ENCODE measurements at places on chromosomes 3 and 15. TPM values are rescaled to one million over a fixed set of nuclear protein-coding genes. Genes with fewer than 3 reads are reported as not detected.

- no peak for DNase-seq
Observed at GRCh38 chr3:114401346-114401745, 107.5 kb downstream of the TIGIT start.

GRCh38 chr3:190619761-190620160 is 105.9 kb downstream of the IL1RAP start:
- no peak for DNase-seq

Gene CDAN1
- 37.3 TPM for total RNA-seq

DNA sequence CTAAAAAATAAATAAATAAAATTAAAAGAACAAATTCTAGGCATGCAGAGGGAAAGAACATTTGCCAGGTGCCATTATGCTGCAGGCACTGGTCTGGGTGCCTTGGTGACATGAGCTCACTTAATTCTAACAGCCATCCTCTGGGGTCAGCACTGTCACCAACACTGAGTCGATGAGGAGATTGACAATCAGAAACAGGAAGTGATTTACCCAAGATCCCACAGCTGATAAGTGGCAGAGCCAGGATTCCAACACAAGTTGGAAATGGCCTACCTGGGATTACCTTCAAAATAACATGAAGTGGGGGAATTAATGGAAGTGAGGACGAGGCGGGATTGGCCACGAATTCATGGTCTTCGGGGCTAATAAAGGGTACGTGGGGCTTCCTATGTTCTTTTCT is 3.6 kb downstream of the PLIN1 start:
- DNase-seq, result no peak

DNA sequence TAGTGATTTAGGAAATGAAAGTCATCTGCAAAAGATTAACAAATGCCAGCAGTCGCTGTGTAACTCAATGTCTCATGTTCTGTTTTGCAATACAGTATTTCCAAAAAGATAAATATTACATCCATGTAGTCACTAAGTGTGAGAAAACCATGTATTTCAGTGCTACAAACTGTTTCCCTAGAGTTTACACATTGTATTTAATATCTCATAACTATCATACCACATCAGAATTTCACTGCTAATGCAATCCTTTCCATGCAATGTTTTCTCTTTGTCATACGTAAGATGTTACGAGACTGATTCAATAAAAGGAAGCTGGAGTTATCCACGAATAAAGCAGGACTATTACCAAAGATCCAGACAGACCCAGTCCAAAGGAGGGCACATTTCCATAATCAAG is 269.4 kb downstream of the GBE1 start:
- DNase-seq, result no peak

- DNase-seq, result no peak
Observed at GRCh38 chr3:9201266-9201665, 48.2 kb downstream of the SRGAP3 start.

Gene ADAMTS7
- 0.31 TPM for total RNA-seq

DNA sequence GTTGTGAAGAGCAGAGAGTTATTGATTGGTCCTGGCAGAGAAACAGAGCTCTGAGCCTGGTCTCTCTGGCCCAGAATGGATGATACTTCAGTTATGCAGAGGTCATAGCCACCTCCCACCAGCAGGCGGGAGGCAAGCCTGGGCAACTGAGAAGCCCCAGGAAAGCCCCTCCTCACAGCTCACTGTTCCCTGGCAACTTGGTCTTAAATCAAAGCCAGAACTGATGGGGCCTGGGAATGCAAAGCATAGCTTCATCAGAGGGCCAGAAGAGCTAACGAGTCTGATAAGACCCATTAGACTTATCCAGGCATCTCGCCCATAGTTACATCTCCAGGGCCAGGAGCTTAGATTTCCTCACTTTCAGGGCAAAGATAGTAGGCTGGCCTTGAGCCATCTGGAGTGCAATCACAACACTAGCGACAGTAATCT is 5.5 kb upstream of the COLQ start:
- no peak for DNase-seq

DNA sequence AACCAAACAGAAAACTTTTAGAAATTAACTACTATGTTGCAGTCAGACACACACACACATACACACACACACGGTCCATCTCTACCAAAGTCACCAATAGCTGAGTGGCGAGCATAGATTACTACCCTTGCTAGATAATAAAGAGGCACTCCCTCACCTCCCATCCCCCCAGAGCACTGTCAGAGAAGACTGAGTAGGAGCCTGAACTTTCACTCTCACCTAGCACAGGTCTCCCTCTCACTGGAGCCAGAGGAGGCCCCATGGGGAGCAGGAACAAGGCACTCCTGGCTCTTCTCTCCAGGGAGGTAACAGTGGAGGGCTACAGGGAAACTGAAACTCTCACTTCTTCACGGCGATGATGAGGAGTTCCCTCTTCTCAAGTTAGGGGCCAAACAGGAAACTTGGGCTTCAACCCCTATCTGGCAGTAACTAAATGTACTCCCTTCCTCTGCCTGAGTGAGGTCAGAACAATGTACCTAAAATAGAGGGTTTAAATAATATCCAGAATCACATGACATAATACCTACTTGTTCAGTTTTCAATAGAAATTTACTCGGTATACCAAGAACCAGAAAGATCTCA is 975.3 kb upstream of the GBE1 start:
- DNase-seq, result no peak

DNA sequence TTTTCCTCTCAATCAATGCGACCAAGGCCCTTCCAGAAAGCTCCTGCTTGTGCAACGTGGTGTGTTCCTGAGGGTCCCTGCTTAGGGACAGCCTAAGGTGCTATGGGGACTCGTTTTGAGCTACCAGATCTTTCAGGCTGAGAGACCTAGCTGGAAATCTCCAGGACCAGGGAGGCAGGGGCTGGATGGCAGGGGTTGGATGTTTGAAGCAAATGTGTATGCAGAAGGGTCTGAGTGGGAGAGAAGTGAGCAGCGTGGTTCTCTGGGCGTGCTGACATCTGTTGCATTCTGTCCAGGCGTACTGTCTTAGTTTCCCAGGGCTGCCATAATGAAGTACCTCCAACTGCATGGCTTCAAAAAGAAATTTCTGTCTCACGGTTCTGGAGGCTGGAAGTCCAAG is 31.7 kb upstream of the SLCO2A1 start:
- no peak for DNase-seq

GRCh38 chr15:76815421-76815820 is 89.7 kb downstream of the SCAPER start:
- no peak for DNase-seq

Gene CFAP100
- total RNA-seq, result not detected

DNA sequence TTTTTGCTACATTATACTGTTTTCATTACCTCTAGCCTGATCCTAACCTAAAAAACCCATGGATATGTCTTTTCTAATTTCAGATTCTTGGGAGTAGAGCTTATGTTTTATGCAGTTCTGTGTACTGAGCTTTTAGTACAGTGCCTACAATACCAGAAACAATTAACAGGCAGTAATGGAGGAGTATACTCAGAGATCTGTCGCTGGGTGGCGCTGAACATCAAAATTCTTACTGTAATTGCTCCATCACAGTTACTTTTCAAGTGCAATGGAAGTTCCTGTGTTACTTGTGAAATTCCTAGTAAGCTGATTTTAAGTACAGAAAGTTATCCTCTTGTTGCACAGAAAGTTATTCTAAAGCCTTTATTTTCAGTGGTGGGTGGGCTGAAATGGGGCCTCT is 66.9 kb downstream of the RNF13 start:
- no peak for DNase-seq

DNA sequence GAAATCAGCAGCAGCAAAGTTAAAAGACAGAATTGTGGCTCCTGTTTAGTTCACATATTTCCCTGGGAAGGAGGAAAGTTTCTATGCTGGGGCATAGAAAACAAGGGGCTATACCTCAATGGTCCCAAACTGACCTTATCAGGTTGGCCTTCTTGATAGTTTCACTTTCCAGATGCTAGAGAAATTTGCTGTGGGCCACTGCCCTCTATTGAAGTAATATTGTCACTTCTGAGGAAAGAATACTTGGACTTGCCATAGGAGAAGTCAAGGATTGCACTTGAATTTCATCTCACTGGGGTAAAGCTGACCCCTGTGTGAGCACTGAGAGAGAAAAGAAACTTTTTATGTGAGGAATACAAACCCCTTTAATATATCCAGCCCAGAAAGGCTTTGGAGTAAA is 49.3 kb upstream of the XCR1 start:
- no peak for DNase-seq

Gene KCNH8
- total RNA-seq, result 0.26 TPM

Gene PLA2G4F
- total RNA-seq, result not detected

GRCh38 chr3:67650084-67650483 is 4.3 kb downstream of the SUCLG2 start:
- no peak for DNase-seq

Gene CPB1
- not detected for total RNA-seq

Gene MKRN3
- total RNA-seq, result 4.4 TPM

Gene WDR6
- total RNA-seq, result 351 TPM

GRCh38 chr3:82224661-82225060 is 463.2 kb upstream of the GBE1 start:
- DNase-seq, result no peak

DNA sequence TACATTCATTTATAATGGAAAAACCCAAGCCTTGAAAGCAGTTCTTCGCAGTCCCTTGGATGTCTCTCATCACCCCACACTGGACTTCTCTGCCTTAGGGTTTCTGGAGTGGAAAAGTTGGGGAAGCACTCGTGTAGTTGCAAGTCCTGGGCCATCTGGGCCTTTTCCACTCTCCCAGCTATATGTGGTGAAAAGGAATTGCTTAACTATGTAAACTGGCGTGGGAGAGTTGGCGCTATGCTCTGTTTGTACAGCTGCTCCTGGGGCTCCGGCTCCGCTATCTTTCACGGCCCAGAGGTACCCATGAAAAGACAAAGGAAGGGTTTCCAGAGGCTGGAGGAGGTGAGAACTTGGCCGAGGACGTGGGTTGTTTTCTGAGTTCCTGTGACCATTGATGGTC is 81.1 kb upstream of the MYZAP start:
- DNase-seq, result no peak

DNA sequence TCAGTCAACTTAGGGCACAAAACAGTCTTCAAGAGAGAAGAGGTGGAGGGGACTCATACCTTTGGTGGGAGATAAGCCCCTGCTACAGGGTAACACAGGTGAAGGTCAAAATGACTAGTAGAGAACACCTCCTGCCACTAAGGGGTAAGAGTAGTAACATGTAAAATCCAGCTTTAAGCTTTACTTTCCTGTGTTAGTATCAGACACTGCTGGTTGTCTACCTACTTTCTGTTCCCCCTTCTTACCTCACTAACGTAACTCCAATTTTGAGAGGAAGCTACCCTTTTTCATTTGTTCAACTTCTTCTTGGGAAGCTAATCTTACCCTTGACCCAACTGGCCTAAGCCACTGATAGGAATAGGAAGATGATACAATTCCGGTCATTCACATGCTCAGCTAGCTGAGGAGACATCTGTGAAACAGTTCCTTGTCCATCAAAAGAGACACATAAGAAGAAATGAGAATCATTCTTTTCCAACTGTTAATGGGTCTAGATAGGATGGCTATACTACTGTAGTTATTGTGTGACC is 826.8 kb upstream of the CFAP20DC start:
- no peak for DNase-seq

- no peak for DNase-seq
Observed at GRCh38 chr3:186998937-186999368, 68.6 kb downstream of the ST6GAL1 start.

Gene CISH
- total RNA-seq, result 8.8 TPM

GRCh38 chr3:59580996-59581395 is 531.2 kb upstream of the CFAP20DC start:
- no peak for DNase-seq

DNA sequence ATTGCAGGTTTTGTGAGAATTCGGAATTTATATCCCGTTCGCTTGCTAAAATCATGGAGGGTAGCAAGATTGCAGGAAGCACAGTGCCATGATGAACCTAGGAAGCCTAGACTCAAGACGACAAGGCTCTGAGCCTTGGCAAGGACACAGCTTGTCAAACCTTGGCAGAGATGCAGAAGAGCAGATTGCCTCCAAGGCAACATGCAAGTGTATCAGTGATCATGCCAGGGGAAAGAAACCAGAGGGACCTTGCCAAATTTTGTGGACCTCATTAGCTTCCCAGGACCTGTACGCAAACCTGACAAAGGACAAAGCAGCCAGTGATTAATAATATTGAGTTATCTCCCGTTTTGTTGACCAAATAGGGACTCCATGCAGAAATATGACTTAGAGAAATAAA is 159.7 kb downstream of the GOLIM4 start:
- no peak for DNase-seq

DNA sequence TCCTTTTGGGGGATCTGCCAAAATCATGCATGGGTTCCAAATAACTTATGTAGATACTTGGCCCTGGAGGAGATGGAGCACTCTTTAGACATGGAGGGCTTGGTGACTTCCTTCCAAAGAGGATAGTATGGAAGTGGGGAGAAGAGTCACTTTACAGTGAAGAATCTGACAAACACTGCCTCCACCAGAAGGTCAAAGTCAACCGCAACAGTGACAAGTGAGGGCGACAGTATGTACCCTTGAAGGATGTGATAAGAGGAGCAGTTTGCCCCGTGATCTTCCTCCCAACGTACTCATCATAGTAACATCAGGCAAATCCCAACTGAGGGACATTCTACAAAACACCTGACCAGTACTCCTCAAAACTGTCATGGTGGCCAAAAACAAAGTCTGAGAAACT is 62.0 kb downstream of the LMCD1 start:
- no peak for DNase-seq

Gene MAP1A
- 0.22 TPM for total RNA-seq

GRCh38 chr3:171187706-171188290 is 161.3 kb upstream of the SLC2A2 start:
- DNase-seq, result no peak

GRCh38 chr15:70026991-70027390 is 70.7 kb downstream of the TLE3 start:
- no peak for DNase-seq

DNA sequence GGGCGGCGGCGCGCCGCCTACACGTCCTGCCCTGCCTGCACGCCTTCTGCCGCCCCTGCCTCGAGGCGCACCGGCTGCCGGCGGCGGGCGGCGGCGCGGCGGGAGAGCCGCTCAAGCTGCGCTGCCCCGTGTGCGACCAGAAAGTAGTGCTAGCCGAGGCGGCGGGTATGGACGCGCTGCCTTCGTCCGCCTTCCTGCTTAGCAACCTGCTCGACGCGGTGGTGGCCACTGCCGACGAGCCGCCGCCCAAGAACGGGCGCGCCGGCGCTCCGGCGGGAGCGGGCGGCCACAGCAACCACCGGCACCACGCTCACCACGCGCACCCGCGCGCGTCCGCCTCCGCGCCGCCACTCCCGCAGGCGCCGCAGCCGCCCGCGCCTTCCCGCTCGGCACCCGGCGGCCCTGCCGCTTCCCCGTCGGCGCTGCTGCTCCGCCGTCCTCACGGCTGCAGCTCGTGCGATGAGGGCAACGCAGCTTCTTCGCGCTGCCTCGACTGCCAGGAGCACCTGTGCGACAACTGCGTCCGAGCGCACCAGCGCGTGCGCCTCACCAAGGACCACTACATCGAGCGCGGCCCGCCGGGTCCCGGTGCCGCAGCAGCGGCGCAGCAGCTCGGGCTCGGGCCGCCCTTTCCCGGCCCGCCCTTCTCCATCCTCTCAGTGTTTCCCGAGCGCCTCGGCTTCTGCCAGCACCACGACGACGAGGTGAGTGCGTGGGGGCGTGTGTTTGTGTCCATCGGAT is 602 bp downstream of the TRIM71 start:
- no peak for DNase-seq

- no peak for DNase-seq
Observed at GRCh38 chr3:51394541-51394940, 3.5 kb downstream of the RBM15B start.
